ENCODE measurements at places on chromosomes 3 and 15. TPM values are rescaled to one million over a fixed set of nuclear protein-coding genes. Genes with fewer than 3 reads are reported as not detected.

The BTBD1 gene
- 33.3 TPM for total RNA-seq

DNA sequence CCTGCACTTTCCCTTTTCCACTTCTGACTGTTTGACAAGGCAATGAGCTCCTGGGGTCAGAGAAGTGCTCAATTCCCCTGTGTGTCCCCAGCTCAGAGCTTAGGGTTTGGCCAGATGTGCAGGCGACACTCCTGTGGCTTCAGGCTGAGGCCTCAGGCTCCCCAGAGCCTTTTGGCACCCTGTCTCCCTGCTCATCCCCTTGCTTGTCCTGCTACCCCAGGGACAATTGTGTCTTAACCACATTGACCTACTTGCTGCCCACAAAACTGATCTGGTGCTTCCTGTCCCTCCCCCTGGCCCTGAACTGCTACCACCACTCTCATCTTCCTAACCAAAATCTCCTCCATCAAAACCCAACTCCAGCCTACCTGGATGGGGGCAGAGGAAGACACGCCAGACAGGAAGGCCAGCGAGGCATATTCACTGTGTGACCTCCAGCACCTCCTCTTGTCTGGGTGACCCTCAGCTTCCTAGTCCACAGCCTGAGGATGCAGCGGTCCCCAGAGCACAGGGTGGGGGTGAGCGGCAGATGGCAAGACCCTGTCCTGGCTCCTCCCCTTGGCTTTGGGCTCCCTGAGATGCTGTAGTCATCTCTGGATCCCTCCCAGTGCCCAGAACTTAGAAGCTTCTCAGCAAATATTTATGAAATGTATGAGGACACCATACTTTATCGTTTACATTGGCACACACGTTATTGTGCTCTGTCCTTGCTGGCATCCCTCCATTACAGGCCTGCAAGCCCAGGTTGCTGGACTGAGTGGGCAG is 98.9 kb upstream of the SLC6A6 start:
- no peak for ATAC-seq

DNA sequence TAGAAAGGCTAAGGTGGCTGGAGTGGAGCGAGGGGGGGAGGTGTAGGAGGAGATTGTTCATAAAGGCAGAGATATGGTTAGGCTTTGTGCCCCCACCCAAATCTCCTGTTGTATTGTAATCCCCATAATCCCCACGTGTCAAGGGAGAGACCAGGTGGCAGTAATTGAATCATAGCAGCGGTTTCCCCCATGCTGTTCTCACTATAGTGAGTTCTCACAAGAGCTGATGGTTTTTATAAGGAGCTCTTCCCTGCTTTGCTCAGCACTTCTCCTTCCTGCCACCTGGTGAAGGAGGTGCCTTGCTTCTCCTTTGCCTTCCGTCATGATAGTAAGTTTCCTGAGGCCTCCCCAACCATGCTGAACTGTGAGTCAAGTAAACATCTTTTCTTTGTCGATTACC is 64.7 kb upstream of the CFAP161 start:
- ATAC-seq: no peak

The BNC1 gene
- 39.6 TPM for total RNA-seq

The CEMIP gene
- total RNA-seq: 17.3 TPM

GRCh38 chr3:142459929-142460328 is 12.1 kb upstream of the XRN1 start:
- no peak for ATAC-seq

The ZNF860 gene
- total RNA-seq: 2.9 TPM

GRCh38 chr3:193940526-193940925 is 195.4 kb upstream of the HES1 start:
- no peak for ATAC-seq

DNA sequence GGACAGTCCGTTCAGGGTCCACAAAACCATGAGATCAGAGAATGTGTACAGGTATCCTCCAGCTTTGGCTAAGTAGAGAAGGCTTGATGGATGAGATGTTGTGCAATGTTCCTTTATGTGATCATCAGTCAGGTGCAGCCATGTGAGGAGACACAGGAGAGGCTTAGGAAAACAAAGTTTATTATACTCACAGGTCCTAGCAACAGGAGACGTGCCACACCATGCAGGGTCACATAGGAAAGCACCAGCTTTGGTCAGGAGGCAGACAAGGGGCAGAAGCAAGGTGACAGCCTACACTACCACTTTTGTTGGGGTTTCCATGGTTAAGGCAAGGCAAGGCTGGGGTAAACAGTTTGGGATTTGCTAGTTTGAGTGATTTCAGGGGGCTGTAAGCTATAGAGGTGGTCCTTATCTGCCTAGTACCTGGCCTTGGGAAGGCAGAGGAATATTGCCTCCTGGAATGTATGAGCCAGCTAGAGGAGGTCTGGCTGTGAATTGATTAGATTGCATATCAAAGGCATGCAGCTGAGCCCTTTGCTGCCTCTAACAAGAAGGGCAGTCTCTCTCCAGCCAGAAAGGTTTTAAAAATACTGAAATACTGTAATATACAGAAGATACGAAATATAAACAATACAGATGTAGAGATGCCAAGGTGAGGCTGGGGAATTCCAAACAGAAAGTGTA is 248.6 kb downstream of the RYR3 start:
- ATAC-seq: peak; percentile 18

DNA sequence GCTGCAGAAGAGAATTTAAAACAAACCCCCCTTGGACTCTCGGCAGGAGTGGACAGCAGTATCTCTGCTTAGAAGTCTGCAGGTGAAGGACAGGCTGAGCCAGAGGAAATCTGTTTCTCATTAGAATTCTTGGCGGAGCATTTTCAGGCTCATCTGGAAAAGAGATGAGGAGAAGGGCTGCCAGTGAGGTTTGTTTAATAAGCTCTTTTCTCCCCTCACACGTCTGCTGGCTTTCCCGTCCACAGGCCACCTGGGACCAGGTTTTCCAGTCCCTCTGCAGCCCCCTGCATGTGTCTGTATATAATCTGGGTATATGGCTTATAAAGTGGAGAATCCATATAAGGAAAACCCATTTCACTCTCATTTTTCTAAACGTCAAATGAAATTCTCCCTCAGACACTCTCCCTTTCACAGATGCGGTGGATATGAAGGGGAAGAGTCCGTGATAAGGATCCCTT is 155.4 kb upstream of the TPM1 start:
- no peak for ATAC-seq

GRCh38 chr3:143896486-143896885 is 48.2 kb upstream of the SLC9A9 start:
- ATAC-seq: no peak

The SUMF1 gene
- total RNA-seq: 26.4 TPM

The ADGRG7 gene
- total RNA-seq: not detected

The PHLDB2 gene
- 22.2 TPM for total RNA-seq

The SLCO2A1 gene
- 17.6 TPM for total RNA-seq
